ENCODE measurements at places on chromosomes 16 and 17.

DNA sequence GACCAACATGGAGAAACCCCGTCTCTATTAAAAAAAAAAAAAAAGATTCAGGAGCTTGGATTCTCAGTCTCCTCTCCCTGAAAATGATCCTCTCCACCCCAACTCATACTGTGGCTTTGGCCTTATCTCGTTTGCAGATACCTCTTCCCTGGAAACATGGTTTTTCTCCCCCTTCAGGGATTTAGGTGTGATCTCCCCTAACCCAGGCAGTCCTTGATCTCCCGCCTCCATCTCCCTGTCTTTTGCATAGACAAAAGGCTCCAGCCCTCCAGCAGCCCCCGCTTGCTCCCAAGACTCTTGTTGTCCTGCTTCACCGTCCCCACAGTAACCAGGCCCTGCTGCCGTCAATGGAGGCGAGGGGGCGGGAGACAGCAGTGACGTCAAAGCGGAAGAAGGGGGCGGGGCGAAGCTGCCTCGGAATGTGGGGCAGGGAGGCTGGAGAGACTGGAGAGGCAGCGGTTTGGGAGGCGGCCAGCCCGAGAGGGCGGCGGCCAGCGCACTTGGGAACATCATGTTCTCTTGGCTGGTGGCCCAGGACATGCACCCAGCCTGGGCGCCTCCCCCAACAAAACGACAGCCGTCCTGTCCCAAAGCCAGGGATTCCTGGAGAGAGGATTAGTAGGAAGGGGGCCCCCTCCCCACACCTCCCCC, 1.9 kb upstream of the PER1 start:
- DNase-seq, result peak; percentile 95

DNA sequence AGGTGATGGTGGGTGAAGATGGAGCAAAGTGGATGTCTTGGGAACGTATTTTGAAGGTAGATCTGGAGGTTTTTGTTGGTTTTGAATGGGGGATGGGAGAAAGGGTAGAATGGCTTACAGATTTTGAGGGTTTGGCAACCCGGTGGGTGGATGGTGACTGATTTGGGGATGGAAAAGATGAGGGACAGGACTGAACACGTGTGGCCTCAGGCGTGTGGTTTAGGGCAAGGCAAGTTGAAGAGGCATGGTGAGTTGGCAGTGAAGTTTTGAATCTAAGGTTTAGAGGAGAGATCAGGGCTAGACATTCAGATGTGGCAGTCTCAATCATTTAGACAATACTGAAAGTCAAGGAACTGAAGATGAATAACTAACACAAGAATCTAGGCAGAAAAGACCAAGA, 5.0 kb upstream of the DCTPP1 start:
- DNase-seq, result no peak

DNA sequence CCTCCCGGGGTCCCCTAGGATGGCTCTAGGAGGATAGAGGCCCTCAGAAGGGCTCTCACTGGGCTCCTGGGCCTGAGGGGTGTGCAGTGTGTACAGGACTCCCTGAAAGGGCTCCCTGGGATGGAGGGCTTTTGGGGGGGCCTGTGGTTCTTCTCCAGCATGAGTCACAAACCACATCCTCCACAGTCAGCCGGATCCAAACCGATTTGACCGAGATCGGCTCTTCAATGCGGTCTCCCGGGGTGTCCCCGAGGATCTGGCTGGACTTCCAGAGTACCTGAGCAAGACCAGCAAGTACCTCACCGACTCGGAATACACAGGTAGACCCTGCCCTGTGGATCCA, 4.5 kb downstream of the TRPV2 start:
- DNase-seq, result peak; percentile 73

GRCh38 chr17:49850772-49851386, 3.0 kb upstream of the TAC4 start:
- DNase-seq, result no peak

DNA sequence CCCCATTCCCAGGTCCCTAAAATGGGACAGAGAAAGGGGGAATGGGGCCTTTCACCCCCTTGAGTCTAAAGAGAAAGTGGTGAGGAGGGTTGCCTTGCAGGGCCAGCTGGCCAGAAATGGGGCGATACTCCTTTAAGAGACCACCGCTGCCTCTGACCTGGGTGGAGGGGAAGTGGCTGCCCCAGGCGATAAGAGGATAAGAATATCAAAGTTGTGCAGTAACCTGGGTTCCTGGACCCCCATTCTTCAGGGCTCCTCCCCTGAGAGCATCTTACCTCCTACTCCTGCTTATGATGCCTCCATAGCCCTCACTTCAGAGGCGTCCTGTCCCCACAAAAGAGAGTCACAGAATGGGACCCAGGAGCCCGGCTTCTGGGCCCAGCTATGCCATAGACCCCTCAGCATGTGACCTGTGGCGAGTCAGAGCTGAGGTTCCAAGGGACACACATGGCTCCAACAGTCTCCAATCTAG, 5.2 kb upstream of the TSPOAP1 start:
- no peak for DNase-seq

DNA sequence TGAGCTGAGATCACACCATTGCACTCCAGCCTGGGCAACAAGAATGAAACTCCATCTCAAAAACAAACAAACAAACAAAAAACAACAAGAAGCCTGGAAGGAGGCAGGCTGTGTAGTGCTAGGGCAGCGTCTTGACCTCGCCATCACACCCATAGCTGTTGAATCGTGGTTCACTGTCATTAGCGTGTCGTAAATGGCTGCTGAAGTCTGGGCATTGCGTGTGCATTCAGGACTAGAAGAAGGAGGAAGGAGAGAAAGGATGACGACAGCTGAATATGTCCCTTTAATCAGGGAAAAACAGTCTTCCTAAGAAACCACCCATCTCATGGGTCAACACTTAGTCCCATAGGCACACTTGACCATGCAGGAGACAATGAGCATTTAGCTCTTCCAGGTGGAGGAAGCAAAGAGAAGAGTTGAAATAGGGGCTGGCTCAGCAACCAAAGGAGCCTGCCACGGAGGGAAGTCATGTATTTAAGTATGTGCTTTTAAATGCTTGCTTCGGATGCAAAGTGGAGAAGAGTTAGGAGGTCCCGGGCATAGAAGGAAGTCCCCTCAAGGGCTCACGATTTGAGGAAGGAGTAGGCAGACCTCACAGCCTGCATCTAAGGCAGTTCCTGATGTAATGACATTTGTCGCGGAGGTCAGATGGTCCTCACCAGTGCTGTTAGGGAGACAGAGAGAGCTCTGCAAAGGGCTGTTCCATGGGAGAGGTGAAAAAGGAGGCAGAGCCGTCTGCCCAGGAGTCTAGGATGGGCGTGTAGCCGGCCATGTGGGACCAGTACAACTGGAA, 8.8 kb downstream of the PRSS22 start:
- no peak for DNase-seq

- DNase-seq, result no peak
Observed at GRCh38 chr17:3104322-3104721, at the start of gene OR1D2. Gene OR1D2, minus strand, starts transcription at chr17:3104422. Its CDS starts 11,426 bp downstream, at chr17:3092996.

DNA sequence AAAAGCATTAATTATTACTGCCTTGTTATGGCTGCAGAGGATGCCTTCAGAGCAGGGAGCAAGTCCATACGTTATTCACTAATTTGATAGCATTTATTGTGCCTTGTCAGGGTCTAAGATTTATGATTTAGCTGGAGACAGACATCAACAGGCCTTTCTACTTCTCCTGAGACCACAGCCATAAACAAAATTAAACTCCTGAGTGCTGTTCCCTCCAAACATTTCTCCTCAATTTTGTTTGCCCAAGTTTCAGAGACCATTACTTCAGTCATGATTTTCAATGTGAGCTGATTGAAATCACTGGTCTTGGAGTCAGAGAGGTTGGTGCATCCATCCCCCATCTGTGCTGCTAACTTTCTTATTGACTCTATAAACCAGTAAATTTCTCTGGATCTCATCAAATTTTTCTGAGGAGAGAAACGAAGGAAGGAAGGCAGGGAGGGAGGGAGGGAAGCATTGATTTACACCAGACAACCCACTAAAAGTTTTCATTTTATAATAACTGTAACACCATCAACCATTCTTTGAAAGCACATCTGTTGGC, 423.6 kb upstream of the CDH11 start:
- DNase-seq, result no peak

GRCh38 chr16:55949518-55949917, 74.3 kb upstream of the CES5A start:
- no peak for DNase-seq

DNA sequence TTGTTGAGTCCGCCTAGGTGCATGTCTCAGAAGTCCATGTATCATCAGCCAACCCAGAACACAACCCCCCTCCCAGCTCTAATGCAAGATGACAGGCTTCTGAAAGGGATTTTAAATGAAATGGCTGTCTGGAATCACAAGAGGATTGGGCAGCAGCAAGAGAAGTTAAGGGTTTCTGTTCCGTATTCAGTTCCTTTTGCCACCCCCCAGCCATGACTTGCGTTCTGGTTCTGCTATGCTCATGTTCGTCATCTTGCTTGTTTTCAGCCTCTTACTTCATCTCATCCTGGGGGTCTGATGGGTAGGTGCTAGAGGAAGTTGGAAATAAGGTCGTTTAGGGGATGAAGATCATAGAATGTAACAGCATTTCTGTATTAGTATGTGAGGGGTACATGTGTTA, 12.0 kb downstream of the MINK1 start:
- DNase-seq, result no peak

Measured in lung microvascular endothelial cell (primary cell).